ENCODE measurements at places on chromosomes 7 and 10.

DNA sequence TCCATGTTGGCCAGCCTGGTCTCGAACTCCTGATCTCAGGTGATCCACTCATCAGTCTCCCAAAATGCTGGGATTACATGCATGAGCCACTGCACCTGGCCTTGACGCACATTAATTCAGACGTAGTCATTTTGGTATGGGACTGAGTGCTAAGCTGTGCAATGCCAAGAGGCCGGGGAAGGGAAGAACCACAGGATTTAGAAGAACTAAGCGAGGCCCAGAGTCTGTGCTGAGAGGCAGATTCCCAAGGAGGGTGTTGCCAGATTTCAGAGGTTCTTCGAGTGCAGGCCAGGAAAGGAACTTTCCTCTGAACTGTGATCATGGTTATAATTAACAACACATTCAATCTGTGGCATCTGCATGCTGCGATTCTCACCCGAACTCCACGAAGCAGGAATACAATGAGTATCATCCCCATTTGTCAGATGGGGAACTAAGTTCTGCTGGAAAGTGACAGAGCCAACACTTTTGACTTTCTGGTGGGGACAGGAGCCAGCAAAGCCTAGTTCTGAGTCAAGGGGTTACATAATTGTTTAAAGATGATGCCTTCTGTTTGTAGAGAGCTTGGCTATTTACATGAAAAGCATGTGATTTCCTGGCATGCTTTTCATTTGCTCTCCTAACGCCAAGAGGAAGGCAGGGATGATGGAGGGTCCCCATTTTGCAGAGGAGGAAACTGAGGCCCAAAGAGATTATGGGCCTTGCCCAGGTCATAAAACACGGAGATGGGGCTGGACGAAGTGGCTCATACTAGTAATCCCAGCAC lies 6.2 kb upstream of the ZAN start:
- no peak for DNase-seq

GRCh38 chr7:156061689-156062255 lies 249.5 kb upstream of the SHH start:
- no peak for DNase-seq

GRCh38 chr10:77027141-77027540 lies 610.5 kb downstream of the KCNMA1 start:
- DNase-seq: no peak

DNA sequence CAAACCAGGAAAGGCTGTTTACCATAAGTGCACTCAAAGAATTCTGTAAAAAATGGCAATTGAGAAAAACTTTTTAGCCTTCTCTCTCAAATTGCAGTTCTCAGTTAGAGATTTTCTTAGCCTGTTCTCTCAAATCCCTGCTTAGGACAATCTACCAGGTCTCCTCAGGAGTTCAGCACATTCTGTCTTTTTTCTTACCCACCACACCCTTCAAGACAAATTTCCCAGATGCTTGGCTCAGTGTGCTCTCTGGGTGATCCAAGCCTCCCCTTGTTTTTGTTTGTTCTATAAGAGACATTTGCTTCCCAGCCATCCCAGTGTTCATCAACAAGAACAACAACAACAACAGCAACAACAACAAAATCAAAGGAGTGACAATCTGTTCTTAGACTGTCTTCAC lies 87.3 kb downstream of the MACC1 start:
- DNase-seq: no peak

GRCh38 chr10:28594406-28594805 lies 61.5 kb downstream of the WAC start:
- no peak for DNase-seq

All from stimulated activated CD8-positive, alpha-beta memory T cell treated with anti-CD3 and anti-CD28 coated beads, Interleukin-15, amount 100 ng/mL, for 24 hours (primary cell).